ENCODE measurements at places on chromosomes 16 and 17.

DNA sequence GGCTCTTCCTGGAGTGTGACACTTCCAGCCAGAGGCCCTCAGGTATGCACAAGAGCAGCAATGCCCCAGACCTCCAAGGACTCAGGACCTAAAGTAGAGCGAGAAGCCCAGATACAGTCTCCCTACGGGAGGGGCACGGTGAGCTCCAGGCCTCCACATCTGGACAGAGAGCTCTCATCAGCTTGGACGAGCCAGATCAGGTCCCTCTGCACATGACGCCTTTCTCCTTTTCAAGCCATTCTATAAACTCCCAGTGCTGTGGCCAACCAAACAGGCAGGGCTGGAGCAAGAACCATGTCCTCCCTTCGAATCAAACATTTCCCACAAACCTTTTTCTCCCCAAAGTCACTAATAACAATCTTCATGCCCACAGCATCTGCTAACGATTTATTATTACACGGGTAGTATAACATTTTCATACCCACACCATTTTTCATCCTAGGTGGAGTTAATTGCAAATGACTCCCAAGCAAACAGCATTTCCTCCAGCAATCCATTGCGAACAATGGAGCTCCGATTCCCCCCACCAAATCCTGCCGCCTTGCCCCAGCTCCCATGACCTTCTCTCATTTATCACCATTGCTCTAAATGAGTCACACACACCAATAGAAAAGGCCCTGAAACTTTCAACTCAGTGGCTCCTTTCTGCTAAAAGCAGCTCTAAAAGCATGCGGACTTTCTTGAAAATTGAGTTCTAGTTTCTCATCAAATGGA lies 24.2 kb upstream of the NLRP1 start:
- no peak for DNase-seq

DNA sequence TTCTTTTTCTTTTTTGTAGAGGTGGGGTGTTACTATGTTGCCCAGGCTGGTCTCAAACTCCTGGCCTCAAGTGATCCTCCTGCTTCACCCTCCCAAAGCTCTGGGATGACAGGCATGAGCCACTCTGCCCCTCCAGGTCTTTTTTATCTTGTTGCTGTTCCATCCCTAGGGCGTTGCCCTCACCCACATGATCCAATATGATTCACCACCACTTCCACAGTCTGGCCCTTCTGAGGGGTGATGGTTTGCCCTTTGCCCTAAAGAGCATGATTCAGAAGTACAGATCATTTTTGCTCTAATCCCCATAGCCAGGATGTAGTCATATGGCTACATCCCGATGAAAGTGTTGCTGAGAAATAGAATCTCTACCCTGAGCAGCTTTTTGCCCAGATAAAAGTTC lies 18.8 kb downstream of the STX4 start:
- no peak for DNase-seq

- no peak for DNase-seq
These were observed 34.8 kb downstream of the RFFL start for GRCh38 chr17:35028531-35029262.

GRCh38 chr16:62041401-62041800 lies 5.2 kb upstream of the CDH8 start:
- DNase-seq = peak; percentile 70

GRCh38 chr16:24037335-24037734 lies 201.6 kb downstream of the PRKCB start:
- DNase-seq = no peak

DNA sequence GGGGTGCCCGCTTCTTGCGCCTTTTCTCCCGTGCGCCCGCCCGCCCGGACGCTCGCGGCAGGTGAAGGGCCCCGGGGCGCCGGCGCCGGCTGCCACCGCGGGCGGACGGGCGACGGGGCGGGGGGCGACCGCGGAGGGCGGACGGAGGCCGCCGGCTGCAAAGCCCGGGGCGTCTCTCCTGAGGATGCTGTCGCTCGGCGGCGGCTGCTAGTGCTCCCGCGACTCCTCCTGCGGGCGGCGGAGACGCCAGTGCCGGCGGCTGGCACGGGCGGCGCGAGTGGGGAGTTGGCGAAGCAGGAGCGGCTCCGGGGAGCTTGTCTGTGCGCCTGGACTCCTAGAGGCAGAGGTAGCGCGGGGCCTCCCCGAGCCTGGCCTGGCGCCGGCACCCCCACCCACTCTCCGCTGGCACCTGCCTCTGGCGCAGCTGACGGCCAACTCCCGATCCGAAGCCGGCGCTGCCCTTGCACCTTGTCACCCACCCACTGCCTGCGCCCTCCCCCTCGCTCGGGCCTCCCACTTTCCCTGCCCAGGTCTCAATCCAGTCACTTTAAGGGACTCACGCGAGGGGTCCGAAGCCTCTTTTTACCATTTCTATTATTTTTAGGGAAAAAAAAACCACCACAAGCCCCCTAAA lies at the start of gene FAM20A:
FAM20A (minus strand) TSS at position 437 of the 634 bp plus-strand sequence. CDS start 701 bp downstream, outside the sequence.
- peak; percentile 62 for DNase-seq

GRCh38 chr17:49565948-49566491 lies 9.7 kb upstream of the NXPH3 start:
- DNase-seq = peak; percentile 16

DNA sequence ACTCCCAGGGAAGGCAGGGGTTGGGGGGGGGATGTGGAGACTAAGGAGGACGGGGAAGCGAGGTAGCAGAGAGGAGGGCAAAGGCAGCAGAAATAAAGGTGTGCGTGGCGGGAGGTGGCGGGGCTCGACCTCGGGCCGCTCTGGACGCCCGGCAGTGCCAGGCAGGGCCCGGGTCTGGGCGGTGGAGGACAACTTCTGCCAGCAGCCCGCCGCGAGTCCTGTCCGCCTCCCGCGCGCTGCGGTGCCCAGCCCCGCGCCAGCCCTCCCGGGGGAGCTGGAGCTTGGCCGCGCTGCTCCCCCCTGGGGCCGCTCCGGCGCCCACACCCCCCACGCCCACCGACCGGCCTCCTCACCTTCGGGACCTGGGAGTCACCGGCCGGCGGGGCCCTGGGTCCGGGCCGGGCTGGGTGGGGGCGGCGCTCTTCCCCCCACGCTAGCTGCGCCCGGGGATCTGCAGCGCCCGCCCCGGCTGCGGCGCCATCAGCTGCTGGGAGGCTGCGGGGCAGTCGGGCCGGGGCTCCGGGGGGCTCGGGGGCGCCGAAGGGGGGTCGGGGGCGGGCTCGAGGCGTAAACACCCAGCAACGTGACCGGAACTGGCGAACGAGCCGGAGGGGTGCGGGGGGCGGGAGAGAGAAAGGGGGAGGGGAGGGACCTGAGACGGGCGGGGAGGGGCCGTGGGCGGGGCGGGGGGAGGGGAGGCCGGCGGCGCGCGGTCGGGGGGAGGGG lies at the start of gene CCDC92B:
CCDC92B (minus strand) TSS at position 595 of the 726 bp plus-strand sequence. CDS start 14,507 bp downstream, outside the sequence.
- peak; percentile 21 for DNase-seq

DNA sequence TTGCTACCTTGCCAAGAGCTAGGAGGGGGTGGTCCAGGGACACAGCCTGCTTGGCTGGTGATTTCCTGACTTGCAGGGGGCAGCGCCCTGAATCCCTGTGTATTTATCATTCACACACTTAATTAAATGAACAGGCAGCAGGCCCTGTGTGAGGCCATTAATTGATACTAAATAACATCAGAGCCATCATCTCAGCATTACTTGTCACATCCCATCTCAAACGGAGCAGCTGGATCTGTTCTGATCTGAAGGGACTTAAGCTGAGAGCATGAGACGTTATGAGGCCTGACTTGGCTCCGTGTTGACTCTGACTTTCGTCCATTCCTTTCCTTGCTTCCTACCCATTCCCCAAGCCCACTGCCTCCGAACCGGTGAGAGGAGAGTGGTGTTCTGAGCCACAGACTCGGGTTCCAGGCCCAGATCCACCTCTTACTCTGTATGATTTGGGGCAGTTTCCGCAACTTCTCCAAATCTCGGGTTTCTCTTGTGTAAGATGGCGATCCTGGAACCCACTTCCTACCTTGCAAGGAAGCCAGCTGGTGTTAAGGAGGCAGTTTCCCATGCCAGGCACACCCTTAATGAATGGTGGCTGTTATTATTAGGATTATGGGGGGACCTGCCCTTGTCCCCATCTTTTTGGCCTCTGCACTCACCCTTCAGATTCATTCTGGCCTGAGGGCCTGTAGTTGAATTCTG lies 33.8 kb downstream of the CACNA1G start:
- no peak for DNase-seq

- peak; percentile 18 for DNase-seq
These were observed 100.9 kb downstream of the PARN start for GRCh38 chr16:14529010-14529669.

GRCh38 chr17:13478326-13478830 lies 123.4 kb downstream of the HS3ST3A1 start:
- DNase-seq = no peak

- DNase-seq = peak; percentile 26
These were observed 9.1 kb downstream of the TUBG1 start for GRCh38 chr17:42618442-42619150.

- DNase-seq = no peak
These were observed 6.6 kb upstream of the CNGB1 start for GRCh38 chr16:57977418-57978069.

DNA sequence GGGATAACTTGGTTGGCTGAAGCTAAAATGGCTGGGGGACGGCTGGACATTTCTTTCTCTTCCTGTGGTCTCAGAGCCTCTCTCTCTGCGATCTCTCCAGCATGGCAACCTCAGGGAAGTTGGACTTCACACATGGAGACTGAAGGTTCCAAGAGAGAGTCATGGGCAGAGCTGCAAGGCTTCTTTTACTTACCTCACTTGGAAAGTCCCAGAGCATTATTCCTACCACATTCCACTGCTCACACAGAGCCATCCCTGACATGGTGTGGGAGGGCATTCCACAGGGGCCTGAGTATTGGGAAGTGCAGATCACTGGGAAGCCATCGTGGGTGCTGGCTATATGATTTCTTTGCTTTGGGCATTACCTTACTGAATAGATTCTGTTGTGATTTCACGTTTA lies 9.8 kb upstream of the SLC6A2 start:
- DNase-seq = no peak

GRCh38 chr17:835263-835662 lies 53.1 kb downstream of the MRM3 start:
- DNase-seq = no peak

- DNase-seq = no peak
These were observed 67.5 kb downstream of the IQCK start for GRCh38 chr16:19785512-19786130.

DNA sequence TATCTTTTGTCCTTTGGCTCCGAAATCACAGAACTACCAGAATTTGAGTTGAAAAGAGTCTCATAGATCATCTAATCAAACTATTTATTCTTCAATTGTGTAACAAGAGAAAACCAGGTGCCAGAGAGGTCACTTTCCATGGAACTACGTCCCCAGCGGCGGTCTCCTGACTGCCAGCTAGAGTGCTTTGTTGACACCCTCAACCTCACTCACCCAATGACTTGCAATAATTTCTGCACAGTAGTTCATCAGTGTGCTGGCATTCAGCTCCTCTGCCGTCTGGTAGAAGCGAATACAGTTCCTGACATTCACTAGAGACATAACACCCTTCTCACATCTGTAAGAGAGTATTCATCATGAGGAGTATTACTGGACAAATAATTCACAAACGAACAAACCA lies 54.2 kb downstream of the ANKFY1 start:
- no peak for DNase-seq

DNA sequence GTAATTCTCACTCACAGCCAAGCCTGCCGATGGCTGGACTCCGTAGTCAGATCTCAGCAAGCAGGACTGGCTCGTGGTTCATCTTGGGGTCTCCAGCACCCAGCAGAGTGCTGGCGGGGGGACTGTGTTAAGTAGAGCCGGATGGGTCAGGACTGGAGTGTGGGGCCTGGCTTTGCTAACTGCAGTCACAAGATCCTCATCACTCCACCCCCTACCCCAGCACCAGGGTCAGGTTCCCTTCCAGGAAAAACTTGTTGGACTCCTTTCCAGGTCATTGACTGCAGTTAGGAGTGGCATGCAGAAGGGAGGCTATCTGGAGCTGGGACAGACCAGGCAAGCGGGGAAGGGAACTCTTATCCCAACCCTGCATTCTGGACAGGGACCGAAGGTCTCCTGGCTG lies 6.0 kb downstream of the CIITA start:
- DNase-seq = no peak

DNA sequence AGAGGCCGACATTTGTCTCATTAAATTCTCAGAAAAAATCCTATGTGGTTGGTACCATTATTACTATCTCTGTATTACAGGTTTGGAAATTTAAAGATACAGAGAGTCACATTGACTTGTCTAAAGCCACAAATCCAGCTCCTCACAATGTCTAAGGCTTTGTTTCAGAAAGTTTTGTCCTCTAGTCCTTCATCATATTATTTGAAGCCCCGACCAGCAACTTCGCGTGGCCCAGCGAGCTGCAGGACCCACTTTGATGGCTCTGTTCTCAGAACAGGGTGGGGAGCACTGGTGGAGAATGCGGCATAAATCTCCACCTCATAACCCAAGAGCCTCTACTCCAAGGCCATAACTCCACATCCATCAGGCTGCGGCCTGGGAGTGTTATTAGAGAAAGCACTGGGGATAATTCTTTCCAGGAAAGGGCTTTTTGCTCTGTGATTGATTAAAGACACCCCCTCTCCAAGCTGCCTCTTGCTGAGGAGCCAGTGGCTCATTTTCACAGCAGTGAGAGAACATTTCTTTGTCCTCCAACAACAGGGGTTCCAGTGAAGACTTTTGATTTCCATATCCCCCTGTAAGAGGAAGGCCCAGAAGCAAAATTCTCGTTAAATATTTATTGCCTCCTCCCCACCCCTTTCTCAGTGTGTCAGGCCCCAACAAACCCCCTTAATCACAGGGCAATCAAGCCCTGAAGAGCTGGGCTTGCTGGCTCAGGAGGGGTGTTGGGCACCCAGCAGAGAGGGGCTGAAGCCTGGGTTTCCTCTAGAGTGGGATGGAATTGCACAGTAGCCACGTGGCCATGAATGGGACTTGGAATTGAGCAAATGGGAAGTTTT lies 113.7 kb upstream of the CDH11 start:
- DNase-seq = no peak

- DNase-seq = no peak
These were observed 150.3 kb downstream of the IRX3 start for GRCh38 chr16:54136276-54136625.

DNA sequence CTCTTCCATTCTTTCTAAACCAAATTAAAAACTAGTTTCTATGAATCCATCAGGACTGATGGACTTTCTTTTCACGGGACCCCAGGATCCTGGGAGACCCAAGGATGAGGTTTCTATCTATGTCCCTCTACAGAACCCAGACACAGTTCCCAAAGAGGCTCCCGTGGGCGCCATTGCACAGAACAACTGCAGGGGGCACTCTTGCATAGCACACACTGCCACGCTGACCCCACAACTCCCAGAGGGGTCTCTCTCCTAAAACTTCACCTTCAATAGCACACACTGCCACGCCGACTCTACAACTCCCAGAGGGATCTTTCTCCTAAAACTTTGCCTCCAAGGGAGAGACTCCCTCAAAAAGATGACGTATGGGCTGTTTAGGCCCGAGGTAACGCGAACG lies 9.0 kb downstream of the ABR start:
- no peak for DNase-seq

GRCh38 chr17:42509841-42510240 lies 26.2 kb upstream of the NAGLU start:
- DNase-seq = no peak

GRCh38 chr16:85528528-85529387 lies 84.4 kb upstream of the GSE1 start:
- no peak for DNase-seq

DNA sequence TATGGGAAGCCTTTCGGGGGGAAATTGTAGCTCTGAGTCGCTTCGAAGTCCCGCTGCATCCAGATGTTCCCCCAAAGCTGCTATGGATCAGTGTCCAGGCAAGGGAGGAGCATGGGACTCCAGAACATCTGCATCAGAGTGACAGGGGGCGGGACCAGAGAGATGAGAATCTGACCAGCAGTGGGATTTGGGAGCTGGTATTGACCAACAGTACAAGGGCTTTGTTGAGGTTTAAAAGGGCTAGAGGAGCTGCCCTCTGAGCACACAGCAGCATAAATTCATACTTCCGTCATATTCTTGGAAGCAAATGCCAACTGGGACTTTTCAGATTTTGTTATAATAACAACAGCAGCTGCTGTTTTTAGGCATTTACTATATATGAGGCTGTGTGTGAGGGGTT lies 10.6 kb downstream of the RBFOX1 start:
- DNase-seq = no peak
